ENCODE measurements at places on chromosomes 6 and 20.

DNA sequence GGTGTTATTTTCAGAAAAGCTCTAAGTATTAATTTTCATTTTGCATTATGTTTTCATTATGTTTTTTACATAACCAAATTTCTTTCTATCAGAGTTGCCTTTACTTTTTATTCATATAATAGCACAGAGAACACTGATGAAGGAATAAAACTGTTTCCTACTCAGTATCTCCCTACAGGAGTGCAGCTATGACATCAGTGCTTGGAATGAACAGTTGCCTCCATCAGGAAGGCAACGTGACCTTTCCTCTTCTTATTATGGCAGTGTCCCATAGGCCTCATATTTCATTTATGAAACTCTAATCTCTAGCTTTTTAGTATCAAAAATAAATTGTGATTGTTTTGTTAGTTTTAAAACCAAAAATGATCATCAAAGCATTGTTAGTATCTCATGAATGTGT is 712.8 kb downstream of the CD109 start:
- no peak for DNase-seq

- DNase-seq, result no peak
Measured at GRCh38 chr20:2866236-2866635, 7.0 kb upstream of the PTPRA start.

GRCh38 chr20:48411919-48412522 is 415.8 kb downstream of the PREX1 start:
- no peak for DNase-seq

GRCh38 chr6:107936162-107936909 is 21.7 kb downstream of the SEC63 start:
- DNase-seq, result no peak

DNA sequence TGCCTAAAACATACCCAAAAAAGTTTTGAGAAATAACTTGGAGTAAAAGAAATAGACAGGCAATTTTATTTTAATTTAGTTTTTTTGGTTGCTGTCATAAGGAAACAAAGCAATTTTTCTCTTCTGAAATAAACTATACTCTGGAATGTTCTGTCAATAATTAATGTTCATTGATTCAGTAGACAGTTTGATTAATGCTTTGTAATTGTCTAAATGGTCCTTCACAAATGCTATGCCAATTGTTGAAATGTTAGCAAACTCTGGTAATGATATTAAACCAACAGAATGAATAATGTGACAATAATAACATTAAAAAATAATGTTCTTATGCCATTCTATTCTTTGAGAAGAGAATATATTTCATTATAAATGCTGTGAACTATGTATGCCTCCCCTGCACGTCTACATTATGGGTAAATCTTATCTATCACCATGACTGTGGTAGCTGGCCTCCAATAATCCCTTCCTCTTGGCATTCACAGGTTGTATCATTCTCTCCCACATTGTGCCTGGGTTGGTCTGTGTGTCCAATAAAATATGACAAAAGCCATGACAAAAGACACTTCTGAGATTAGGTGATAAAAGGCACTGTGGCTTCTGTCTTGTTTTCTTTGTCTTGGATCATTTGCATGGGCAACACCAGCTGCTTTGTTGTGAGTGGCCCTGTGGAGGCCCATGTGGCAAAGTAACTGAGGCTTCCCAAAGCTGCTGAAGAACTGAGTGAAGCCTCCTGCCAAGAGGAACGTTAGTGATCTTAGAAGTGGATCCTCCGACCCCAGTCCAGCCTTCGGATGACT is 25.1 kb downstream of the IL20RA start:
- no peak for DNase-seq

- no peak for DNase-seq
Measured at GRCh38 chr20:6705106-6705766, 62.2 kb upstream of the BMP2 start.

GRCh38 chr20:7410150-7410549 is 530.1 kb downstream of the HAO1 start:
- DNase-seq, result no peak

DNA sequence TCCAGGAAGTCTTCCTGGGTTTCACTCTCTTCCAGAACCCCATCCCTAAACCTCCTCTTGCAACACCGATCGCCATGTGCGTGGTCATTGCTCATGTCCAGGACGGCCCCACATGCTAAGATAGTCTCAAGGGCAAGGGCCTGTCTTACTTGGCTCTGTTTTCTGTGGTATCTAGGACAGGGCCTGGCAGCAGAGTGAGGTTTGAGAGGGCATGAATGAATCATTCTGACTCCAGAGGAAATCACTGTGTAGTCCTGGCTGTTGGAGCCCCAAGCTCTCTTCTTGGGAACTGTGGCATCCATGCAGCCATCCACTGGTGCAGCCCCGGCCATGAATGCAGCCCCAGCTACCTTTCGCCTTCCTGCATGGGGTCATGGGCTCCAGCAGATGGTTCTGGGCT is 12.4 kb downstream of the SIRPA start:
- DNase-seq, result no peak

GRCh38 chr6:87154641-87154992 is 748 bp upstream of the ZNF292 start:
- DNase-seq, result no peak

- no peak for DNase-seq
Measured at GRCh38 chr20:10282979-10283456, 64.4 kb downstream of the SNAP25 start.

DNA sequence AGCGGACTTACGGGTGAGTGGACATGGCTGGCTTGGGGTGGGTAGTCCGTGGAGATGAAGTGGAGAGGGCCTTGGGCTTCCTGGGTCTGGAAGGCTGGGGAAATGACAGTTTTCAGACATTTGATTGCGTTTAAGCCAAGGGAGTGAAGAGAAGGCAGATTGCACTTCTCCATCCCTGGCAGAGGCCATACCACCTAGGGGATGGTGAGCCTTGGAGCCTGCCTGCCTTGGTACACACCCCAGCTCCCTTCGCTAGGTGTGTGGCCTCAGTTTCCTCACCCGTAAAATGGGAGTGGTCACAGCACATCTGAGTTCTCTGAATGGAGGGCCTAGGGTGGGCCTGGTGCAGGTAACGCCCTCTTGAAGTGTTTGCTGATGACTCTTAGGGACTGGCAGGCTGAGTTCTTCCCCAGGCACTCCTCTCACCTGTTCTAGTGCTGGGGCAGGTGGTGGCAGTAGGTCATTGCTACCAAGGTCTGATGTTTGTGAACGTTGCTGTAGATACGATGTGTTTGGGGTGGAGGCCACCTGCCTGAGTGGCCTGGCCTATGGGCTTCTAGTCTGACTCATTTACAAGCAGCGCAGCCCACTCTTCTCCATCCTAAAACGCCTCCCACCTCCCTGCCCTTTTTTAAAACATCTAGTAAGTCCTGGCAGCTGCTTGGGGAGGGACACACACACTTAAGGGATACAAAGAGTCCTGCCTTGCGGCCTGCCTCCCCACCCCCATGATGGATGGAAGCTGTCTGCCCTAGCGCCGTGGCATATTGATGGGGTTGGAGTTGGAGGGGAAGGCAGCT is 2.3 kb downstream of the RBM38 start:
- no peak for DNase-seq

- peak; percentile 86 for DNase-seq
Measured at GRCh38 chr6:43376551-43376981, 7.1 kb upstream of the ZNF318 start.

DNA sequence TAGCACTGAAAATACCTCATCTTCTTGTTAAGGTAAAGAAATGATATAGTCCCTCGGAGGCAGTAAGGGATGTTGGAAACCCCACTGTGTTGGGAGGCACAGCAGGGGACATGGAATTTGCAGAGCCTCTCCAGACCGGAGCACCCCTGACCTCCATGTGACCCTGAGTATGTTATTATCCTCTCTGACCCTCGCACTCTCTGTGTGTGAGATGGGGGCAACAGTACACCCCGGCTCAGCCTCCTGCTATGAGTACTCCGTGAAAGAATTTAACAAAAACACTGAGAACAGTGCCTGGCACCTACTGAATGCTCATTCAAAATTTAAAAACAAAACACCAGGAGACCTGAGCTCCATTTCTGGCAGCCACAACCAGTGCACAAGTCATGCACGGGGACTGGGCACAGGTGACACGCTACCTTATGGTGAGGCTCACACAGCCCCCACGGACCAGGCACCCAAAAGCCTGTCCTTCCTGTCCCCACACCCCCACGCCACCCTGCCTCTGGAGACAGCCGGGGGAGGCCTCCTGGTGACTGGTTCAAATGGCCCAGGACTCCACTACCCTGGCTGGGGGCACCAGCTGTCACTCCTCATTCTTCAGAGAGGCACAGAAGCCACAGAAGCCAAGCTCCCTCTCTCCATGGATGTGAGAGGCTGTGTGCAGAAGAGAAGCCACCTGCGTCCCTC is 6.1 kb downstream of the NINL start:
- no peak for DNase-seq

DNA sequence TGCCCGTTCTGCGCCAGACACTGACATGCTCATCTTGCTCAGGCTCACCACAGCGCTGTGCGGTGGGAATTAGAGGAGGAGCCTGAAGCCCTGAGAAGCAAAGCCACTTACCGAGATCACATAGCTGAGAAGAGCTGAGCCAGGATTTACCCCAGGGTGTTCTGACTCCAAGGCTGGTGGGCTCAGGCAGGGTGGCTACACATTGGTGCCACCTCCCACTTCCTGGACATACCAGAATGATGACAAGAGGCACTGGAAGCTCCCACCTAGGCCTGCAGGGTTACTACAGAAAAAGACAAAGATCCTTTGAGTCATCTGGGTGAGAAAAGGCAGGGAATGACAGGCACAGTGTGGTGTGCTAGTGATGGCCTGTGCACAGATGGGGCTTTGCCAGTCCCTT is 24.4 kb upstream of the FKBP1A start:
- no peak for DNase-seq

DNA sequence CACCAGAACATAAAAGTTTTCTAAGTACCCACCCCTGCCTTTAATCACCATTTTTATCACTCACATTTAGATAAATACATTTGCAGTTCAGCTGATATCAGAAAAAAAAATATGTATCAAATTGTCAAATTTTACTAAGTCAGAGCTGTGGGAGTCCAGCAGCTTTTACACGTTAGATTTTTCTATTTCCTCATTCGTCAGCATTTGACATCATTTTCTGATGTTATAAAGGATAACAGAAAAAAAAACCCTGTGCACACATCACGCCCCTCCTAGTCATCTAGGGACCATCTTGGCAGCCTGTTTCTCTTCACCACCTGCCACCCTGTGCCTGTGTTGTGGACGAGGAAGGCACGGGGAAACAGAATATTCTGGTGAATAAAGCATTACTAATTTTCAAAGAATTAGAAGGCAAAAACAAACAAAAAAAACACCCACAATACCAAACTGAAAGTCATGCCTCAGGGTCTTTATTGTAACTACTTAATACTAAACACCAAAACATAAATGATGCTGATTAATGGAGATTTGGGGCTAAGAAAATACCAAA is 12.4 kb downstream of the B4GALT5 start:
- DNase-seq, result peak; percentile 79

DNA sequence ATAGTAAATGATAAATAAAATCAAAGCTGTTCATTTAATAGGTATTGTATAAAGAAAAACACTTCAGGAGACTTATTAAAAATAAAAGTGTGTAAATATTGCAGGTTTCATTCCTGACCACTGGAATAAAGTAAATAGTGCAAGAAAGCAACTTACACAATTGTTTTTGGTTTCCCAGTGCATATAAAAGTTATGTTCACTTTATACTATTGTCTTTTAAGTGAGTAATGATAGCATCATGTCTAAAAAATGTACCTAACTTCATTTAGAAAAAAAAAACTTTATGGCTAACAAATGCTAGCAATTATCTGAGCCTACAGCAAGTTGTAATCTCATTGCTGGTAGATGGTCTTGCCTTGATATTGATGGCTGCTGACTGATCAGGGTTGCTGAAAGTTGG is 726.6 kb upstream of the POU3F2 start:
- DNase-seq, result no peak

- no peak for DNase-seq
Measured at GRCh38 chr6:78438135-78438534, 429.2 kb upstream of the IRAK1BP1 start.

DNA sequence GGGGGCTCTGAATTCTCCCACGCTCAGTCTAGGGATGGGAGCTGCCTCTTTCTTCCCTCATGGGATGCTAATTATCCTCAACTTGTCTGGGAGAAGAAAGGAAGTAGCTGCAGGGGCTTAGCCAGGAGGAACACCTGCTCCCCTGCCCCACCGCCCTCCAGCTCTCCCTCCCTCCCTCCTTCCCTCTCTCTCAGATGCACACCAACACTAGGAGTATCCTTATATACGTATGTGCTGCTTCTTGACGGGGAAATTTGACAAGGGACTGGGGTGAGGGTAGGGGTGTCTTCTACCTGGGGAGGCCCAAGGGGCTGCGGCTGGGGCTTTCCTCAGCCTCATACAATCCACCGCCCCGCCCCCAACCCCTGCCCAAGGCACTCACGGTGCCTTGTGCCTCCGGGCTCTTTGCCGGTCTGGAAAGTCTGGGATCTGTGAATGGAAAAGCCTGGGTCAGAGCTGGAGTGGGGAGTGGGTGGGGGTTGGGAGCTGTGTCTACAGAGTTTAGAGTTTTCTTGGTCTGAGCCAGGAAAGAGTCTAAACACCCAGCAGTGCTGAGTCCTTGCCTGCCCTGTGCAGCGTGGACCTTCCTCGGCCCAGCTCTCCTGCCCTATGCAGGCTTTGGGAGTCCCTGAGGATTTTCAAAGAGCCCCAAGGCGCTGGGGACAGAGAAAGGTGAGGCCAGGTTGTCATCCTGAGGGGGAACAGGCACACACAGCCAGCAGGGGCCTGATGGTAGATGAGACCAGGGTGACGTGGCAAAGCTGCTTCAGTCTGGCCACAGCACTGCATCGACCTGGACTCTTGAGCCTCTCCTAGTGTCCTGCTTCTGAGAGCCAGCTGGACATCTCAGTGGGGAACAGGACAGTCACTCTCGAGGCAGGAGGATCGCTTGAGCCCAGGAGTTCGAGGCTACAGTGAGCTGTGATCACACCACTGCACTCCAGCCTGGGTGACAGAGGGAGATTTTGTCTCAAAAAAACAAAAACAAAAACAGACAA is 29.3 kb upstream of the EMILIN3 start:
- no peak for DNase-seq

- DNase-seq, result no peak
Measured at GRCh38 chr6:96186094-96186493, 170.3 kb downstream of the FUT9 start.

DNA sequence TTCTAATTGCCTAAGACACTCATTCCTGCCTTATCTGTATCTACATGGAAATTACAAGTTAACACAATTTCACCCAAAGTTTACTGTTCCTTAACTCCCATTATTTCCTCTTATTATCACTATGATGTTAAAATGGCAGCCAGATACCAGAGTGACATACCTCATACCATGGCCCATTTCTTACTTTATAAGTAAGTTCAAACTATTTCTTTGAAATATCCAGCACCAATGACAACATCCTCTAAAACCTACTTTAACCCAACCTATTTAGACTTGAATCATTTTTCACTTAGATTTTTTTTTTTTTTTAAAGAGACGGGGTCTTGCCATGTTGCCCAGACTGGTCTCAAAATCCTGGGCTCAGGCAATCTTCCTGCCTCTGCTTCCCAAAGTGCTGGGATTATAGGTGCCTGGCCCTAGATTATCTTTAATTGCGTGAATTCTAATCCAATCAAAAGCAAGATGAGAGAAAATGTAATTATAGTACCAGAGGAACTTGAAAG is 10.0 kb downstream of the REV3L start:
- DNase-seq, result no peak

Measured in inflammatory macrophage treated with lipopolysaccharide for 4 hours (primary cell).